ENCODE measurements at places on chromosomes 3 and 15.

DNA sequence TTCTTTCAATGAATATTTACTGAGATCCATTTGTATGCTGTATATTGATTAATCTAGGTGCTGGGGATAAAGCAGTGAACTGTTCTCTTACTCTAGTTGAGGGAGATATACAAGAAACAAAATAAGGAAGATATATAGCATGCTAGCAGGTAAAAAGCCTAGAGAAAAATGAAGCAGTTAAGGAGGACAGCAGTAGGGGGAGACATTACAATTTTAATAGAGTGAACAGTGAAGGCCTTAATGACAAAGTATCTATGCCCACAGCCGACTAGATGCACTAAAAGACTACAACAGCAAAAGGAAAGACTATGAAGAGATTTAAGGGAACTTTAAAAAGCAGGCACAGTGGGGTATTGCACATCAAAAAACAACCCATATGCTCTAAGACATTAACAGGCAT is 81.4 kb downstream of the XRN1 start:
- no peak for DNase-seq

DNA sequence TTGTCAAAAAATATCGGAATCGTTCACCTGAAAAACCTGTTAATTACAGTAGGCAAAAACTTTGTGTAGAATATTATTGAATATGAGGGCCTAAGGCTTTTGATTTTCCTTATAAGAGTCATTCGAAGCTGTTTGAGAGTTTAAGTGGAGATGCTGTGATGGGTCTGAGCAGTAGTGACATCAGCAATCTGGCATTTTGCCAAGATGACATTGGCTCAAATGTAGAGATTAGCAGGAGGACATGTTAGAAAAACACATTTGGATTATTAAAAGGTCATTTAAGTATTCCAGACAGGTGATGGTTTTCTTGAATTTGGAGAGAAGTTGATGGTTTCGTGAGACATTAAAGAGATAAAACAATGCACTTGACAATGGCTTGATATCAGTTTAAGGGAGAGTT is 12.9 kb downstream of the OR5AC2 start:
- DNase-seq: no peak

- DNase-seq: no peak
These were observed 148.4 kb downstream of the ADAMTS17 start for GRCh38 chr15:100193277-100193860.

DNA sequence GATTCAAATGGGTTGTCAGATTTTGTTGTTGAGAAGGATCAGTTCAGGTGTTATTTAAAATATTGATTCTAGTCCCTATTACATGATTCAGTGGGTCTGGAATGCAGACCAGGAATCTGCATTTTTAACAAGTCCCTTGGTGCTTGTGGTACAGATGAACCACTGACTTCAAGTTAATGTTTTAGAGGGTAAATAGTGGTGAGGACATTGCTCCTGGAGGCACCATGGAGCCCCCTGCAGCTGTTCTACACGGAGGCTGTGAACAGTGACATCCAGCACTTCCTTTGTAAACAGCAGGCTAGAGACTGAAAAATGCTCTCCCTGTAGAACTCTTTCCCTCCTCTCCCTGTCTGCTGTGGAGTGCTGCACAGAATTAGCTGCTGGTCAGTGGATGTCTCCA is 4.8 kb upstream of the FSIP1 start:
- no peak for DNase-seq

GRCh38 chr3:146493761-146494160 is 24.4 kb upstream of the PLSCR2 start:
- no peak for DNase-seq

DNA sequence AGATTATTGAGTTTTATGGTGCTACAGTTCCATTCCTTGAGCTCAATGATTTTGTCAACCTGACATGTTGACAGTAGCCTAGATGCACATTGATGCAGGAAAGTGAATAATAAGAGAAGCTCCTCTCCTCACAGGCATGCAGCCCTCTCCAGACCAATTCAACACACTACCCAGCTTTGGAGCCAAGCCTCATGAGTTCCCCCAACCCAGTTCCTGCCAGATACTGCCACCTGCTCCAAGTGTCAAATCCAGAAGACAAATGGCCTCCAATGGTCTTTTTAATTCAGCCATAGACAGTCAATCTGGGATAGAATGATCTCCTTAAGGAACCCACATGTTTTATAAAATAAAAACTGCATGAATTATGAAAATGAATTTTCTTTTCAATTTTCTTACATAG is 83.7 kb upstream of the ARHGEF3 start:
- DNase-seq: no peak

DNA sequence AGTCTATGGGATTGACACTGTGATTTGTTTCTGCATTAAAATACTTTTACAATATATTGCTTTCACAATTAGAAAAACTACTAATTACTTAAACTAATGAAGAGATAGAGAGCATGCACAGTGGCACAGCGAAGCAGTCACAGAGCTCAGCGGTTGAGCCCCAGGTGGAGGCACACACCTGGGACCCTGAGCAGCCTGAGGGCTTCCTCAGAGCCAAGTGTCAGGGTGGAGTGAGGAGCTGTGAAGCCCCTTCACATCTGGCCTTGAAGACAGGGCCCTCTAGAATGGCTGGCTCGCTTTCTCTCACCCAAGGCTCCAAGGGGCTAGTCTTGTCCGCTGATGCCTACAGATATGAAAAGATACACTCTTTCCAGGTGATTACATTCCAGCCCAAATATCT is 287.7 kb downstream of the ZNF385D start:
- DNase-seq: no peak

GRCh38 chr3:12288182-12289129 is at the start of gene PPARG:
TSS of gene PPARG (plus strand) at chr3:12289070. CDS start at chr3:12379712, 90,642 bp downstream.
- no peak for DNase-seq

DNA sequence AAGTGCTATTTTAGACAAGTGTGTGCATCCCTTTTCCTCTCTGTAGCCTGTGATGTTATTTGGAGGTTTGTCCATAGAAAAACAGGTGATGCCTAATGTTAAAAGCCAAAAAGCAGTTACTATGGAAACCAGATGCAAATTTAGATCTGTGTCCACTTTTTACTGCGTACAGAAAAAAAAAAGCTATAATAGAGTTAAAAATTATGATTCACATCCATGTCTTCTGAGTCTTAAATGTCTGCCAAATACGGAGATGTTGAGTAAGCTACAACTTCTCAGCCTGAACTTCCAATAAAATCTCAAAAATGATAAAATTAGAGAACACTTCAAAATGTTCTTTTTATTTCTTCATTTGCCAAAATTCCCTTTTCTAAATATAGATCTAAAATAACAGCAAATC is 74.2 kb upstream of the GAP43 start:
- peak; percentile 62 for DNase-seq

DNA sequence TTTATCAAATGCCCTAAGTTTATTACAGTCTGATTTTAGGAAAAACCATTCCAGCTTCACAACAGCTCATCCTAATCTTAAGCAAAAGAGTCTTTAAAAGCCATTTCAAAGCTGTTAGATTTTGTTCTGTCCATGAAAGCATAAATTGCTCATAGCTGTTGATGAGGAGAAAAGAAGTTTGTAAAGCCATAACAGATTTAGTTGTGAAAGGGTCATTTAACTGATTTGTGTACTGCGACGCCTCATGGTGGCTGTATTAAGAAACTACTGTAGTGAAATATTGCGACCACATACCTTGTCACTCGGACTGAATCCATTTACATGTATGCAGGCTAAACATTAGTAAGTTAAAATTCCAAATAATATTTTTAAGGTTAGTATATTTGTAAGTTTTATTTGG is 20.9 kb downstream of the BBX start:
- DNase-seq: no peak

DNA sequence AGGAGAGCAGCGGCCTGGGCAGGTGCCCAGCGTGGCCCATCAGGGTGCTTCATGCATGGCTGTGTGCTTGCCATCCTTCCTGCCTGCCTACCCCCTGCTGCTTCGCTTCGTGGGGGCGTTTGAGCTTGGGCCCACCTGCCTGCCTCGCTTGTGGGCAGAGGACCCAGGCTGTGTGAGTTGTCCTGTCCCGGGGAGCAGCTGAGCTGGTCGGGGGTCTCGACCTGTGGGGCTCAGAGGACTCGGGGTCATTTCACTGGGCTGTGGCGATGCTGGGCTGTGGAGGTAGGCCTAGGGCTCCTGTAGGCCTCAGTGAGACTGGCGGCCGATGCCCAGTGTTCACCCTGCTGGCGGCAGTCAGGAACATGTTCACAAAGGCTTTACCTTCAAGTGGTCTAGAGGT is 12.1 kb upstream of the STAB1 start:
- DNase-seq: no peak

- DNase-seq: no peak
These were observed 27.9 kb downstream of the PLCL2 start for GRCh38 chr3:16912400-16913263.

DNA sequence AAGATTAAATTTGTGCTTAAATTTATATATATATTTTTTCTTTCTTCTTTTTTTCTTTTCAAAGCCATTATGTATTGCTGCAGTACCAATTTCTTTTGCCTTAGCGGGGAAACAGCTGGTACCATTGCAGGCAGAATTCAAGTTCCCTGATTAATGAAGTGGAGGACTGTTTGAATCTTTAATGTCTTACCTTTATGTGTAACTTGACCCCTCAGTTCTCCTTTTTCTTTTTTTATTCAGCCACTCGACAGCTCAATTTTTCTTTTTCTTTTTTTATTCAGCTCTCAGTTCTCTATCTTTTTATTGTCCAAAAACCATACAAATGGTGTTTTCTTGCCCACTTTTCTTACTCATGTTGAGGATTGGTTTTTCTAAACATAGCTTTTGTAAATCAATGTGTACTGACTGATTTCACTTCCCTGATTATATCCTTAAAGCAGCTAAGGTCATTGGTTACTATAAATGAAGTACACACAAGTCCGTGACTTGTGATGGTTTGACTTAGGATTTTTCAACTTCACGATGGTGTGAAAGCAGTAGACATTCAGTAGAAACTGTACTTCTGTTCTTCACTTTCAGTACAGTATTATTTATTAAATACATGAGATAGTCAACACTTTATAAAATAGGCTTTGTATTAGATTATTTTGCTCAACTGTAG is 22.8 kb downstream of the ATP2C1 start:
- DNase-seq: no peak

DNA sequence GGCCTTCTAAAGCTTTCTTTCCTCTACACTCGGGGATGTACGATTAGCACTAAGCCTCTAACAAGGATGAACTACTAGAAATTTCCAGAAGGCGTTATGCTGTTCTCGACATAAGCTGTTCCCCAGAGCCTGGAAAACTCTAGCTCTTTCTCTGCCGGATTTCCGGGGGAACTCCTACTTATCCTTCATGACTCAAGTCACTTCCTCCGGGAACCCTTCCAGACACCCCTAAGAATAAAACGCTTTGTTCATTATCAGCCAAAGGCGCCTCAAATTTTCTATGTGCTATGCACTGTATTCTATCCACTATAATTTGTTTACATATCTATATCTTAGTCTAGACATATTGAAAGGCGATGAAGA is 455 bp upstream of the SNAP23 start:
- DNase-seq: peak; percentile 56

DNA sequence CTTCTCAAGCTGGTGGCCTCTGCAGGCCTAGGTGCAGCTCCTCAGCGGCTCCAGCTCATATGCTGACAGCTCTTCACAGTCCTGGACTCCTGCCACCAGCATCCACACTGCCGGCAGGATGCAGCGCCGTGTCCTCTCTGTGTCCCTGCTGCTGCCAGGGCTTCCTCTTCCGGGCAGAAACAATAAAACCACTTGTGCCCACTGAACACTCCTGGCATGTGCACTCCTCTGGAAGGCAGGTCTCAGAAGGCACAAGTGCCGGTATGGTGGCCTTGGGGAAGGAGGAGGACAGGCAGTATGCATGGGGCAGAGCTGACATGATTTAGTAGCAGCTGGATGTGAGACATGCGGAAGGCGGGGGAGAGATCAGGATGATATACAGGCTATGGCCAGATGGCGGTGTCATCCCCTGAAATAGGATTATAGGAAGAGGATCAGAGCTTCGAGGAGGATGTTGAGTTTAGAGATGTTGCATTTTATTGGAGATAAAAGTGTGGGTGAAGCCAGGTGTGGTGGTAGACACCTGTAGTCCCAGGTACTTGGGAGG is 7.5 kb upstream of the MAN2A2 start:
- DNase-seq: no peak

- DNase-seq: peak; percentile 30
These were observed 17.0 kb downstream of the CHRM5 start for GRCh38 chr15:33985287-33985686.

GRCh38 chr3:16203671-16204629 is 29.5 kb downstream of the GALNT15 start:
- DNase-seq: no peak

- DNase-seq: no peak
These were observed 126.7 kb downstream of the OPA1 start for GRCh38 chr3:193719735-193720134.

- no peak for DNase-seq
These were observed 119.0 kb downstream of the BBX start for GRCh38 chr3:107641572-107642307.

DNA sequence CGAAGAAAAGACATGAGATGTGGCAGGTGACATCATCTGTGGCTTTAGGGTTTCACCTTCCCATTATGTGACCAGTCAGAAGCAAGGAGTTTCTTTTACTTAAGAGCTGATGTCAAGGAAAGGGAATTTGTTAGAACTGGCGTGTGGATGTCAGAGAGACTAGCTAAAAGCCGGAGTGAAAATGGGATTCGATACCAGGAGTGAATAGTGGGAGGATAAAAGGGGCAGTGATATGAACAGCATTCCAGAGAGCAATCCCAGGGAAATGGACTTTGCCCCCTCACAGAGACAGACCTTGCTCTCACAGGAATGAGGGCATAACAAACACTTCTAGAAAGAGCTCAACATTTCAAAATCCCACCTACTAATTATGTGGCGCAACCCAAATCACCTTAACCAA is 5.9 kb upstream of the FMN1 start:
- DNase-seq: no peak

- DNase-seq: no peak
These were observed 26.3 kb upstream of the PLCH1 start for GRCh38 chr3:155771126-155771525.

- no peak for DNase-seq
These were observed 755.5 kb upstream of the SEMA6D start for GRCh38 chr15:46961795-46962194.

DNA sequence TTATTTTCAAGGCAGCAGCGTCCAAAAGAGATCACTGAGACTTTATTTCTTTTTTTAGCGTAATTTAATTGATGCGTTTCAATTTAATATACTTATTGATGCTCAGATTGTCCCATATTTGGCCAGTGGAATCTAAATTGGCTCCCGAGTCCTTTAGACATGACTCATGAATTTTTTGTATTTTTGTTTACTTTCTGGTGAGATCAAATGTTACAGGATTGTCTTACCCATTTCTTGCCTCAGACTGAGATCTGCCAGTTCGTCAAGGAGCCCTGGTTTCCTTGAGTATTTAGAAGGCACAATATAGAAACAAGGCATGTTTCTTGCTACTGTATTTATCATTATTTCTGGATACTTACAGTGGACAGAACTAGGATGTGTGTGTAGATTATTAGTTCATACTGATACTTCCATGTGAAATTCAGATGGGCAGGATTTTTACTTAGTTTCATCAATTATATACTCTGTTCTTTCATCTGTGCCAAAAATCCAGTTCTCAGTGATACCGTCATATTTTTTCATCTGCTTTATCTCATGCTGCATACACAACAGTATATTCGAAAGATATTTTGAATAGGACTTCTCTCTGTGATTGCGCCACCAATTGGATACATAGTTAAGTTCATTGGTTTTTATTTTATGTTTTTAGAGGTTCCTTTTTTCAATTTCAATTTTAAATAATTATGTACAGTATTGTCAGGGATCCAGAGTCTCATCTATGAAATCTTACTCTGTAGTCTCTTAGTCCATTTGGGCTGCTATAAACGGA is 436.9 kb upstream of the C2CD4B start:
- no peak for DNase-seq

All from stromal cell of bone marrow (primary cell).